ENCODE measurements at places on chromosomes 1 and 21.

DNA sequence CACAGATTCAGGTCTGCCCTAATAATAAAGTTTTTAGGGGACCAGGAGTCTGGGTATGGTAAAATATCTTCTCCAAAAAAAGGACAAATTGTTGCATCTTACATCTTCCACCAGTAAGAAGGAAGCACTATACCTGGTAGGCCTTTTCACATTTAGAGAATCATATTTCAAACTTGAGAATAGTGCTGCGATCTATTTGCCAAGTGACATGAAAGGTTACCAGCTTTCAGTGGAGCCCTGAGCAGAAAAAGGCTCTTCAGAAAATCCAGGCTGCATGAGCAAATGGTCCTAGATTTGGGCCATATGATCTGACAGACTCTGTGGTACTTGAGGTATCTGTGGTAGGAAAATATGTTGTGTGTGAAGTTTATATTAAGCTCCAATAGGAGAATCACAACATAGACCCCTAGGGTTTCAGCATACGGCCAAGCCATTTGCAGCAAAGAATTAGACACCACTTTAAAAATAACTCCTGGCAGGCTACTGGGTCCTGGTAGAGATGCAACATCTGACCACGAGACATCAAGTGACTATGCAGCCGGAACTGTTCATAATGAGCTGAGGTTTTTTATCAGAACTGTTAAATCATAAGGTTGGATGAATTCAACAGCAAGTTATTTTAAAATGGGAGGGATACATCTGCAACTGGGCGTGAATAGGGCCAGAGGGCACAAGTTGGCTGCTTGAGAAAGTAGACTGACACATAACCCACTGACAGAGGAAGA lies 38.6 kb upstream of the CCDC190 start:
- no peak for DNase-seq

GRCh38 chr1:44828003-44828651 lies 14.9 kb downstream of the PTCH2 start:
- no peak for DNase-seq

GRCh38 chr1:22404486-22404885 lies 47.2 kb upstream of the ZBTB40 start:
- no peak for DNase-seq

GRCh38 chr1:117389779-117390178 lies 22.5 kb downstream of the MAN1A2 start:
- no peak for DNase-seq

DNA sequence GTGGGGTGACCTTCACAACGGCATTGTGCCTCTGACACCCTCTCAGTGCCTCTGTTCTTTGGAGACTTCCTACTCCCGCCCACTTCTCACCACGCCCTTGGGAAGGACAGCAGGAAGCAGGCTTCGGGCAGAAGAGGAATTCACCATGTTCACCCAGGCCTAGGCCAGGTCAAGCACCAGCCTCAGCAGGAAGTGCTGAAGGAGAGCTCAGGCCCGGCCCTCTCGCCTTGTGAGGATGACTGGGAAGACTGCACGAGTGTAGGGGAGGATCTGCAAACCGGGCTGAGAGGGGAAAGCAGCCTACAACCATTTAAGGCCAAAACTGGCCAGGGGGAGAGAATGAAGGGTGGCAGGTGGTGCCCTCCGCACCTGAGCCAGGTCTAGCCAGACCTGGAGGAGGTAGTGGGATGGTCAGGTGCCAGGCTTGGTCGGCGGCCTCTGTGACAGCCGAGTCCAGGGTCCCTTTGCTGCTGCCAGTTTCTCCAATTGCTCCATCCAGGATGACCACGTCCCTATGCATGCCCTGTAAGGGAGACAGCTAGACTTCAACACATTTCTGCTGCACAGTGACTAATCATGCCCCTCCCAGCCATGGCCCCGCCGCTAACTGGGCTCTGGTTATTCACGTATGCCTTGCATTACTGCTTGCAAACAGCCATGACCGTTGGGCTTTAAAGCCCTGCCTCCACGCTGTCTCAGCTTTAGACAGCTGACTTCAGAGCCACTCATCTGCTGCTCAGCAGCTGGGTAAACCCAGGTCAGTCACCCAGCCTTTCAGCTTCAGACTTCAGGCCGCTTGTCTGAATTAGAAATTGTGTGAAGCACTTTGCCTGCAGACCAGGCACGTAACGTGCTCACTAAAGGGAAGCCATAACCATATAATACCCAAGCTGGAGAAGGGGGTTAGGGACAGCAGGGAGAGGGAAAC lies 8.9 kb downstream of the MRTO4 start:
- no peak for DNase-seq

GRCh38 chr1:185091480-185091879 lies 46.1 kb downstream of the RNF2 start:
- DNase-seq = no peak

- no peak for DNase-seq
Observed at GRCh38 chr1:214660190-214660589, 57.2 kb downstream of the CENPF start.

DNA sequence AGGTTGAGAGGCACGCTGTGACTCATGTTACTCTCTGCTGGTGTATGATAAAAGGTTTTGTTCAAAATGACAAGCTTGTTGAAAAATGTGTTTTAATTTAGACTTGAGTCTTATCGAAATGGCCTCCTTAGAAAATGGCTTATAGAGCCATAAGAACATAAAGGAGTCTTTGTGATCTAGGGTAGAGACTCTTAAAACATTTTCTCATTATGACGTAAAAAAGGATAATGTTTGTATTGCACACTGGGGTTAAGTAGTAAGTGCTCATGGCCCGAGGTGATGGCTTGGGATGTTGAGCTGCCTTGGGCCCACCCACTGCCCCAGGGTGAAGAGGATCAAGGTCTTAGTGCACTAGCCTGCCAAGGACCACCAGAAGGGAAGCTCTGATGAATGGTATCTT lies 117.4 kb downstream of the DISC1 start:
- no peak for DNase-seq

DNA sequence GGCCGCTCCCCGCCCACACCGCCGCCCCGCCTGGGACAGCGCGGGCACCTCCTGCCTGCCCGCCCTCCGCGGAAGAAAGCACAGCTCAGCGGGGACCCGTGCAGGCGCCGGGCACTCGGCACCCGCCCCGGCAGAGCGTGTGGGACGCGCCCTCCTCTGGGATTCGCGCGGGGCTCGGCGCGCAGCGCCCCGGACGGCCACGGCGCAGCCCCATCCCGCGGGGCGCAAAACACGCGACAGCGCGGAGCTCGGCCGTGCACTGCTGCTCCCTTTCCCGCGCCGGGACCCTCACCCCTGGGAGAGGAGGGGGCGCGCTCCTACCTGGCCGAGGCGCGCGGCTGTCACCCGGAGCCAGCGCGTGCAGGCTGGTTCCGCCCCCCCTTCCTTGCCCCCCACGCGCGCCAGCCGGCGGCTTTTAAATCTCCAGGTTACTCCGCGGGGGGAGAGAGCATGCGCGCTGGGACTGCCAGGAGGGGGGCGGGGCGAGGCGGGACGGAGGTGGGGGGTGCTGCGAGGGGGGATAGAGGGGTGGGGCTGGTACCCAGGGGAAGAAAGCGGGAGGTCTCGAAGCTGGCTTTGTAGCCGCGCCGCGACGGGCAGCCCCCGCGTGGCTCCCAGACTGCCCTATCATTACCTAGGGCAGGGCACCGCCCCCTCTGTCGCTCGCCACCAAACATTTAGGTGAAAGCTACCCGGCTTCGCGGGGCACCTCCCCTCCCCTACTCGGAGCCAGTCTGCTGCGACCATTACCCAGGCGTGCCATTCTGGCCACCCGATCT lies at the start of gene SLC45A3:
Gene SLC45A3, minus strand, starts transcription at position 437 of the 779 bp plus-strand sequence. CDS start 15,853 bp downstream, outside the sequence.
- DNase-seq = peak; percentile 82

DNA sequence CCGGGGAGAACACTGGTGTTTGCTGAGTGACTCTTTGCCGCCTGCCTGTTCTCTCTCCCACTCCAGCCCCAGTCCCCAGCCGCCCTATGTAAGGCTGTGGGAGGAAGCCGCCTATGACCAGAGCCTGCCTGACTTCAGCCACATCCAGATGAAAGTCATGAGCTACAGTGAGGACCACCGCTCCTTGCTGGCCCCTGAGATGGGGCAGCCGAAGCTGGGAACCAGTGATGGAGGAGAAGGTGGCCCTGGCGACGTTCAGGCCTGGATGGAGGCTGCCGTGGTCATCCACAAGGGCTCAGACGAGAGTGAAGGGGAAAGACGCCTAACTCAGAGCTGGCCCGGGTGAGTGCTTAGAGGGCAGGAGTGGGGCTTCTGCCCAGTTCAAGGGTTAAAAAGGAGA lies 8.2 kb downstream of the BSND start:
- no peak for DNase-seq

DNA sequence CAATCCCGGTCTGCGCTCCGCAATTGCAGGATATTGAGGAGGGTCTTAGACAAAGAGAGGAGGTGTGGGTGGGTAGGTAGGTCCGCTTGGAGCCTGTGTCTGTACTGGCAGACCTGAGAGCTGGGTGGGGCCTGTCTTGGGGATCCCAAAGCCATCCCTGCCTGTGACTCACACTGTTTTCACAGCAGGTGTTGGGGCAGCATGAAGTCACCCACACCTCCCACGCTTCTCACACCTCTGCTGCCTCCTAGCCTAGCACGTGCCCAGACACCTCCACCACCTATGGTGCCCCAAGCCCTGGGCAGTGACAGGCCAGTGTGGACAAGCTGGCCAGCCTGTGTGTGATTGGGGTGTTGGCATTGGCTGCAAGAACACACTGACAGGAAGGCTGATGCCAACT lies 65.7 kb upstream of the ECE1 start:
- DNase-seq = no peak

DNA sequence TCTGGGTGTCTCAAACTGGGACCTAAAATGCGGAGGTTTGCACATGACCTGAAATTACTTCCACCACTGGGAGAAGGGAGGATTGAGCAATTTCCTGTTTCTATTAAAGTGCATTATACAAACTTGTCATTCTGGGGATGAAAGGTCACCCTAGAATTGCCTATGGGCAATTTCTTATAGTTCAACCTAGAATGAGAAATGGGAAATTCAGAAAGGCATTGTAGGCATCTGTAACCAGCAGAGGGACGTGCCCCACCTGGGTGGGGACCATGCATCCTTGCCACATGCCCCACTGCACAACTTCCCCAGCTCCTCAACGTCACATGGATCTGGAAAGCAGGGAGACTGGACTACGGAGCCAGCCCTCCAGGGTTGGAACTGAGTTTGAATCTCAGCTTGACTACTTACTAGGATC lies 47.0 kb downstream of the MRPL39 start:
- no peak for DNase-seq

- DNase-seq = no peak
Observed at GRCh38 chr1:63747445-63747844, 26.4 kb upstream of the ROR1 start.

- no peak for DNase-seq
Observed at GRCh38 chr1:222627232-222627631, 9.3 kb downstream of the MIA3 start.

- no peak for DNase-seq
Observed at GRCh38 chr1:81949421-81949820, 148.7 kb downstream of the ADGRL2 start.

- no peak for DNase-seq
Observed at GRCh38 chr1:171397851-171398469, 84.0 kb downstream of the FMO4 start.

GRCh38 chr1:77539519-77540142 lies 142.8 kb downstream of the ZZZ3 start:
- DNase-seq = peak; percentile 12

- DNase-seq = no peak
Observed at GRCh38 chr1:167522246-167522645, 3.9 kb upstream of the CD247 start.

DNA sequence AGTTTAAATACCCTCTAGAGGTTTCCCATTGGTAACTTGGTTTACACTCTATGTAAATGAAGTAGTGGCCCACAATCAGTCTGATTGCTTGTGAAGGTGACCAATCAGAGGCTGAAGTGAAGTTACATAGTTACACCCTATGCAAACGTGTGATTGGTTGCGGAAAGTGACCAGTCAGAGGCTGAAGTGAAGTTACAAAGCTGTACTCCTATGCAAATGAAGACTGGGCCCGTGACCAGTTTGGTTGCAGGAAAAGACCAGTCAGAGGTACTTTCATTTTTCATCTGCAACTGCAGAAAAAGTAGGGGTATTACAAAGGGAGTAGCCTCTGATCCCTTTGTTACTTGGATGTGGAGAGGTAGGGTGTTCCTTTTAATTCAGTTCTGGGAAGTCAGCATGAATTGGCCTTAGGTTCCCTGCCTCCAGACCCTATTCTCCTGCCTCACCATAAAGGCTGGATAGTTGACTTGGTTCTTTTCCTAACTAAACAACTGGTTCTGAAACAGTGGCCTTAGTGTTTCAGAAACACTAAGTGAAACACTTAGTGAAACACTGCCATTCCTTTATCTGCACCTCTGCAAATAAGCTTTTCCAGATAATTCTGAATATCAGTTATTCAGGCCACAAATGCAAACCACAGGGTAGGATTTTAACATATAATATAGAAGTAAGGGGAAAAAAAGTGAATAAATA lies 39.3 kb downstream of the MAGI3 start:
- no peak for DNase-seq

GRCh38 chr21:32001390-32001789 lies 128.6 kb downstream of the HUNK start:
- DNase-seq = no peak

GRCh38 chr1:206558794-206559671 lies 51.7 kb downstream of the RASSF5 start:
- DNase-seq = no peak

DNA sequence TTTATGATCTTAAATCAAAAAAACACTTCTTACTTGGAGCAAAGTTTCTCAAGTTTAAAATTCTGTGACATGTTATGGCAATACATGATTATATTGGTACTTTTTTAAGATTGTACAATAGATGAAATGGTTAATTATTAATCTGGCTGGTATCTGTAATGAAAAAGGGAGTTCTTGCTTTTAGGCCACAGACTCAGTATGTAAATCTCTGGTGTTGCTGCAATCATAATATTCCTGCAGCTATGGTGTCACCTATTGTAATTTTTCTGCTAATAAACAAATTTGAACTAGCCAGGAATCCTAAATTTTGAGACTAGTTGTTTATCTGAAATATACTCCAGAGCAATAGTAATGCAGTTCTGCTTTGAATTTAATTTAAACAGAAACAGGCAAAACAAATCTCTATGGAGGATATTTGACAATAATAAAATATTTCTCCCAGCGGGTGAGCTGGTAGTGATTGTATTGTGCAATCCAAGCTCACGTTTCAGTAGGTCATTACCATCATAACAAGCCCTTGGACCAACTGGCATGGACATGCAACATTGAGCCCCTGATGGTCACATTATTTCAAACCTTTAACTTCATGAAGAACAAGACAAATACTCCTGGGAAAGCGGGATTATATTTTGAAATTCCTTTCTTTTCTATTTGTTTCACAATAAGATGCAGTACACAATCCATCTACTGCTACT lies 77.2 kb upstream of the USH2A start:
- no peak for DNase-seq

GRCh38 chr1:228413241-228414010 lies 3.2 kb downstream of the TRIM17 start:
- no peak for DNase-seq
